ENCODE measurements at places on chromosomes 16 and 17. TPM values are rescaled to one million over a fixed set of nuclear protein-coding genes. Genes with fewer than 3 reads are reported as not detected.

DNA sequence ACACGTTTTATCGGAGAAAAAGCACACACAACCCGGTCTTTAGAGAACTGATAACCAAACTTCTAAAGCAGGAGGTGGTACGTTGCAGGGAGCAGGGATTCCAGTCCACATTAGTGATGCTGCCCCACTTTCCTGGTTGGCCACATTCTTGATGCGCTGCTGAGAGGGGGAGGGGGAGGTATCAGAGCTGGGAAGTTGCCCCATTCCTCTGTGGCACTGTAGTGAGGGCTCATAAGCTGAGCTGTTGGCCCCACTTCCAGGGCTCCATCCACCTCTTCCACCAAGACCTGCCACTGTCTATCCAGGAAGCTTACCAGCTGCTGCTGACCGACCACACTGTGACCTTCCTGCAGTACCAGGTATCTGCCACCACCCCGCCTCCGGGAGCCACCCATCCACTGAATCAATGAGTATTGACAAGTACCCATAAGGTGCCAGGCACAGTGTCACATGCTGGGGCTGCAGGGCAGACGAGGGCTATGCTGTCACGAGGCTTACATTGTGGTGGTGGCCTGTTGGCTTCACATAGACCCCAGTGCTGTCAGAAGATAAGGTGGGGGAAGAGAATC, 1.1 kb downstream of the TSEN54 start:
- DNase-seq: no peak
- H3K27me3 ChIP-seq: no peaks in the 10 kb centered on the region
- peaks cover 7% of the 10 kb centered on the region for H3K4me1 ChIP-seq
- H3K4me3 ChIP-seq: peak overlapping the region; percentile 85

Gene SPATA22
- total RNA-seq: not detected

DNA sequence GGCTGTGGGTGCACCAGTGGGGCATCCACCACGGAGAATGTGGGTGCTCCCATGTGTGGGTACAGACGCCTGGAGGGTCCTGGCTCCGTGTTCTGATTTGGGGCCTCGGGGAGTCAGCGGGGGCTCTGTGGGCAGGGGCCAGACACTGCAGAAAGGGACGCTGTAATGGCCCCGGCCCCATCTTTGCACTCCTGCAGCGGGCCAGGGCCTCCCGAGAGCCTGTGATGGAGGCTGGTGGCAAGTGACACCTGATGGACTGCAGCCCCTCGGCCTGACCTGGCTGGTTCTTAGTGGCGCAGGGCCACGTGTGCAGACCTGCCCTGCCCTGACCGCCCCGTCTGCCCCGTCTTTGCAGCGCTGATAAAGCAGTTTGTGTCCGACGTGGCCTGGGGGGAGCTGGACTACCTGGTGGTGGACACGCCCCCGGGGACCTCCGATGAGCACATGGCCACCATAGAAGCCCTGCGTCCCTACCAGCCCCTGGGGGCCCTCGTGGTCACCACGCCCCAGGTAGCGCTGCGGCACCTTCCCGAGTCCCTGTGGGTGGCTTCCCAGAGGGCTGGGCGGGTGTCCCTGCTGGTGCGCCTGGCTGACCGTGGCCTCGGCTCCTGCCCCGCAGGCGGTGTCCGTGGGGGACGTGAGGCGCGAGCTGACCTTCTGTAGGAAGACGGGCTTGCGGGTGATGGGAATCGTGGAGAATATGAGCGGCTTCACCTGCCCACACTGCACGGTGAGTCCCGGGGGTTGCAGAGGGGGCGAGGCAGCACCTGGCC, 4.7 kb downstream of the NUBP2 start:
- no peaks in the 10 kb centered on the region for H3K27me3 ChIP-seq
- no peak overlapping the region for H3K4me3 ChIP-seq
- H3K27ac ChIP-seq: no peak overlapping the region

Gene PLD2
- total RNA-seq: 15.9 TPM

- no peaks in the 10 kb centered on the region for H3K27me3 ChIP-seq
- no peaks in the 10 kb centered on the region for H3K4me1 ChIP-seq
- no peak for DNase-seq
- no peaks in the 10 kb centered on the region for H3K36me3 ChIP-seq
- no peak overlapping the region for H3K4me3 ChIP-seq
Observed at GRCh38 chr16:16881814-16882213, 502.9 kb downstream of the NPIPA7 start.

DNA sequence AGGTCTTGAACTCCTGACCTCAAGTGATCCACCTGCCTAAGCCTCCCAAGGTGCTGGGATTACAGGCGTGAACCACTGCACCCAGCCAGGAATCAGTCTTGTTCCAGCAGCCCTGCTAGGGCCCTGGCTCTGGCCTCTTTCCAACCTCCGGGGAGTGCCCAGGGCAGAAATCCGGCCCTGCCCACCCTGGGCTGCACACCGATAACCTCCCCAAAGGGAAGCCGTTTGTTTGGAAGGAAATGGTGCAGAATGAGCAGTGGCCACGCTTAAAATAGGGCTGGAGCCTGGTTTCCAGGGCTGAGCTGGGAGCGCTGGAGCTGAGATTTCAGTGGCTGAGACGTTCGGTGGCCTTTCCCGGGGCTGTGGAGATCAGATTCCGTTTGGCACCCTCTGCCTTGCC, 17.8 kb upstream of the EMP2 start:
- H3K27me3 ChIP-seq: no peaks in the 10 kb centered on the region
- DNase-seq: peak; percentile 24
- no peak overlapping the region for H3K27ac ChIP-seq
- H3K36me3 ChIP-seq: no peaks in the 10 kb centered on the region

- no peaks in the 10 kb centered on the region for H3K36me3 ChIP-seq
- no peaks in the 10 kb centered on the region for H3K4me1 ChIP-seq
- H3K4me3 ChIP-seq: no peak overlapping the region
- DNase-seq: no peak
- no peaks in the 10 kb centered on the region for H3K27me3 ChIP-seq
Observed at GRCh38 chr17:68705714-68706076, 104.5 kb upstream of the FAM20A start.

Gene ARL5C
- total RNA-seq: not detected

DNA sequence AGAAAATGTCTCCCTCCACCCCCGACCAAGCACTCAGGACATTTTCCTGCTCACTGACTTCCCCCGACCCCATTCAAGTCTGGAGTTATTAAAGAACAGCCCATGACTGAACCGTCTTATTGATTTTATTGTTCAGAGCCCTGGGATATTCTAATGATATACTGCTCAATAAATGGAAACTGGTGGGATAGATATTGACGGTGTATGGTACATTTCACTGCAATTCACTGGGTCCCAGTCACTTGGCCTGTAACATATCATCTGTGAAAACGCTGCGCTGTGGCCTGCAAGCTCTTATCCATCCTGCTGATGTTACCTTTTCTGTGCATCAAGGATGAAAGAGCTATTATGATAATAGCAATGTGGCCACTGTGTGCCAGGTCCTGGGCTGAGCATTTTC, 258.2 kb downstream of the XYLT1 start:
- H3K4me1 ChIP-seq: no peaks in the 10 kb centered on the region
- H3K4me3 ChIP-seq: no peak overlapping the region
- H3K27me3 ChIP-seq: no peaks in the 10 kb centered on the region
- no peak overlapping the region for H3K27ac ChIP-seq

GRCh38 chr17:48611681-48612455, 1.1 kb upstream of the HOXB7 start:
- H3K27ac ChIP-seq: peak overlapping the region; percentile 43
- no peak for DNase-seq
- no peaks in the 10 kb centered on the region for H3K36me3 ChIP-seq
- H3K27me3 ChIP-seq: peaks cover 39% of the 10 kb centered on the region

Gene GRAP
- total RNA-seq: 8.3 TPM

DNA sequence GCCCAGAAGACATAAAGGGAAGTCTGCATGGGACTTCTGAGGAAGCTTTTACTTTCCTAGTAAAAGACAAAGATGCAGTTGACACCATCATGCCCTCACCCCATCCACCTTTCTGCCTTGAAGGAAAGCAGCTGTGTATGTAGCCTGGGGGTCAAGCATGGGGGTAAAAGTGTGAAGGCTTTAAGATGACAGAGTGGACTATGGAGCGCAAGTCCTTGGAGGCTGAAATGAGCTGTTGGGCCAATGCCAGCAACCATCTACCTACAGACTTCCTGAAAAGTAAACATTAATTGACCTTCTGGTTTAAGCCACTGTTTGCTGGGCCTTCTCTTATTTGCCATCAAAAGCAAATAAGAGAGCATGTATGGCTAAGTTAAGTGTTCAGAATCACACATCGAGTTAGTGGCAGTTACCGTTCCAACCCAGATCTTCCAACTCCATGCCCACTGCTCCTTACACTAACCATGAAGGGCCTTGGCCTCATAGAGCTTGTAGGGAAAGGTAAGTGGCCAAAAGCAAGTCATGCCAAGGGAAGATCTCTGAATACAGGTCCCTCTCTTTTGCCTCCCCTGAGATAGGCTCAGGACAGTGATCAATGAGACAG, 30.0 kb downstream of the SLC13A5 start:
- H3K36me3 ChIP-seq: no peaks in the 10 kb centered on the region
- H3K27ac ChIP-seq: no peak overlapping the region
- H3K27me3 ChIP-seq: no peaks in the 10 kb centered on the region
- DNase-seq: no peak
- no peaks in the 10 kb centered on the region for H3K4me1 ChIP-seq

DNA sequence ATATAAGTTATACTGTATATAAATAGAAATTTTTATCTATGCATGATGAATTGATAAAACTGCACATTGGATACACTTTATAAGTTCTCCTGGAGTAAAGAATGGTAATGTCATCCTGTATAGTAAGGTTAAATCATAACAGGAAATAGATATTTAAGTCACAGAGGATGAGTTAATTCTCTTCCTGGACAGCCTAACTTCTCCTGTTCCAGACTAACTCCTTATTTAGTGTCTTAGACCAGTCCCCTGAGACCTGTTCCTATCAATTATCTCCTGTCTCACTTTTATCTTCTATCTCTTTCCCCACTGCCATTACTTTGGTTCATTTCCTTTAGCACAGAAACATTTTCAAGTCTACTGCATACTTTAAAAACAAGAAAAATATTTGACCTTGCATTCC, 46.5 kb downstream of the SSH2 start:
- H3K4me1 ChIP-seq: no peaks in the 10 kb centered on the region
- H3K36me3 ChIP-seq: no peaks in the 10 kb centered on the region
- H3K27ac ChIP-seq: no peak overlapping the region
- no peak overlapping the region for H3K4me3 ChIP-seq

DNA sequence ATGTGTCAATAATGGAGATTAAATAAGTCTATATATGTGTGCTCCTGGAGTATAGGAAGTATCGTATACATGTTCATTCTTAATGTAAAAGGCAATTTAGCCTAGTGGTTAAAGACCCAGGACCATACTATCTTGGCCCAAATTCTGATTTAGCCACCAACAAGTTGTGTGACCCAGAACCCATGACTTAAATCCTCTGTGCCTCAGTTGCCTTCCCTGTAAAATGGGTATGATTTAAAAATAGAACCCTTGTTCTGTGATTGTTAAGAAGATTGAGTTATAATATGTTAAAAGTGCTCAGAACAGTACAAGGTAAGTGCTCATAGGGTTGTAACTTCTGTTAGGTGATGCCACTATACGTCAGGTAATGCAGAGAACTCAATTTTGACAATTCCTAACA, 18.8 kb upstream of the BLMH start:
- H3K27me3 ChIP-seq: no peaks in the 10 kb centered on the region
- DNase-seq: no peak
- no peaks in the 10 kb centered on the region for H3K36me3 ChIP-seq
- no peak overlapping the region for H3K4me3 ChIP-seq
- no peaks in the 10 kb centered on the region for H3K4me1 ChIP-seq
- H3K27ac ChIP-seq: no peak overlapping the region

DNA sequence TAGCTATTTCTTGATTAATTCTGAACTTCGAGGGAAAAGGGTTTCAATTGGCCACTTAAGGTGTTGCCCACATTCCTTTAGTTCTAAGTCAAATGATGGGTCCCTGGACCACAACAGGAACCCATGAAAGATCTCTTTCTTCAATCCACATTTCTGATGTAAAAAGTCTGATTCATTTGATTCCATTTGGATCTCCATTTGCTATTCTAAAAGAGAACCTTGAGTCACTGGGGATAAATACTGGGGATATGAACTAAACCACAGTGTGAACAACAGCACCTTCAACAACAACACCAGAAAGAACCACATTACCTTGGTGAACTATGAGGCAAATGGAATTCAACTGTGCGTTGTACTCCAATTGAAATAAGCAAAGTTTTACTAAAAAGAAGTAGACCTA, 108.9 kb upstream of the IRX5 start:
- no peak overlapping the region for H3K27ac ChIP-seq
- H3K4me3 ChIP-seq: no peak overlapping the region
- H3K4me1 ChIP-seq: no peaks in the 10 kb centered on the region
- peaks cover 3% of the 10 kb centered on the region for H3K27me3 ChIP-seq

DNA sequence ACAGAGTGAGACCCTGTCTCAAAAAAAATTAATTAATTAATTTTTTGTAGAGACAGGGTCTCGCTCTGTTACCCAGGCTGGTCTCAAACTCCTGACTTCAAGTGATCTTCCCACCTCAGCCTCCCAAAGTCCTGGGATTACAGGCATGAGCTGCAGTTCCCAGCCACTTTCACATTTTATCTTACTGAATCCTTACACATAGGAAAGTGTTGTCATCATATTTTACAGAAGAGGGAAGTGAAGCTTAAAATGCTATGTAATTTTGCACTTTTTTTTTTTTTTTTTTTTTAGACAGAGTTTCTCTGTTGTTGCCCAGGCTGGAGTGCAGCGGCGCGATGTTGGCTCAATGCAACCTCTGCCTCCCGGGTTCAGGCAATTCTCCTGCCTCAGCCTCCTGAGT, 21.1 kb upstream of the ZNF629 start:
- H3K4me1 ChIP-seq: peaks cover 5% of the 10 kb centered on the region
- DNase-seq: no peak
- no peaks in the 10 kb centered on the region for H3K36me3 ChIP-seq
- no peak overlapping the region for H3K27ac ChIP-seq

DNA sequence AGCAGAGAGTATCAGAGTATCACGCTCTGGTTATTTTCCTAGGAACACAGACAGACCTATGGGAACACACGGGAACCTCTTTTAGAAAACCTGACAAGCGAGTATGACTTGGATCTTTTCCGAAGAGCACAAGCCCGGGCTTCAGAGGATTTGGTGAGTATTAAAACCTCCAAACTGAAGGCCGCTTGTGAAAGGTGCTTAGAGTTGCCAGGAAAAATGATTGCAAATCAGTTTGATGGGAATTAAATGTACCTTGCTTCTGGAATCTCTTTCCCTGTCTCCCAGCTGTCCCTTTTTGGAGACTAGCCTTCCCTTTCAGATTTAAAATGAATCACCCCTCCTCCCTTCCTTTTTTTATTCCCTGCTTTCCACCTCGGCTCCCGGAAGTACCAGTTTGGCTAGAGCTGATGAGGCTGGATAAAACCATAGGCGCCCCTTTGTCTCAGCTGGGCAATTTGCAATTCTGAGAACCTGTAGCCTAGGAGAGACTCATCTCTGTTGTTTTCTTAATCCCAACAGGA, 27.3 kb downstream of the KAT7 start:
- no peak overlapping the region for H3K4me3 ChIP-seq
- H3K4me1 ChIP-seq: no peaks in the 10 kb centered on the region
- peak overlapping the region; percentile 16 for H3K27ac ChIP-seq
- no peak for DNase-seq

- no peak overlapping the region for H3K27ac ChIP-seq
- no peaks in the 10 kb centered on the region for H3K27me3 ChIP-seq
- H3K4me1 ChIP-seq: no peaks in the 10 kb centered on the region
Observed at GRCh38 chr16:79107301-79107700, 493.2 kb downstream of the MAF start.
